Neuronal stem cell (in vitro differentiated cells): ENCODE measurements at places on chromosomes 11 and 22.
A peak's percentile ranks its signal among the peaks of the same experiment; 100 is the strongest.

DNA sequence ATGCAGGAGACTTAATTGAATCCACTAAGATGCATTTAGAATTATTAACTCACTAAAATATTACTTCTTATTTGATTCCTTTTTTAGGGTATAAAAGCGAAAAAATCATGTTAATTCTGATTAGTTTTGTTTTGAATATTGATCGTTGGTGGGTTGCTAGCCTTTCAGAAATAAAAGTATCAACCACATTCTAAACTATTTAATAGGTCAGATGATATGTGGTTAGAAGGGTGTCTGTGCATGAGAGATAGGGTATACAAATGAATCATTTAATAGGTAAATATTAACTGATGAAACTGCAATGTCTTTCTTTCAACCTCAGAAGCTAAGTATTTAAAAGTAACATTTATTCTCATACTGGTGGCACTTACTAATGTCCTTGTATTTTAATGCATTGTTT, 515.1 kb downstream of the CNTN5 start:
- DNase-seq, result no peak

DNA sequence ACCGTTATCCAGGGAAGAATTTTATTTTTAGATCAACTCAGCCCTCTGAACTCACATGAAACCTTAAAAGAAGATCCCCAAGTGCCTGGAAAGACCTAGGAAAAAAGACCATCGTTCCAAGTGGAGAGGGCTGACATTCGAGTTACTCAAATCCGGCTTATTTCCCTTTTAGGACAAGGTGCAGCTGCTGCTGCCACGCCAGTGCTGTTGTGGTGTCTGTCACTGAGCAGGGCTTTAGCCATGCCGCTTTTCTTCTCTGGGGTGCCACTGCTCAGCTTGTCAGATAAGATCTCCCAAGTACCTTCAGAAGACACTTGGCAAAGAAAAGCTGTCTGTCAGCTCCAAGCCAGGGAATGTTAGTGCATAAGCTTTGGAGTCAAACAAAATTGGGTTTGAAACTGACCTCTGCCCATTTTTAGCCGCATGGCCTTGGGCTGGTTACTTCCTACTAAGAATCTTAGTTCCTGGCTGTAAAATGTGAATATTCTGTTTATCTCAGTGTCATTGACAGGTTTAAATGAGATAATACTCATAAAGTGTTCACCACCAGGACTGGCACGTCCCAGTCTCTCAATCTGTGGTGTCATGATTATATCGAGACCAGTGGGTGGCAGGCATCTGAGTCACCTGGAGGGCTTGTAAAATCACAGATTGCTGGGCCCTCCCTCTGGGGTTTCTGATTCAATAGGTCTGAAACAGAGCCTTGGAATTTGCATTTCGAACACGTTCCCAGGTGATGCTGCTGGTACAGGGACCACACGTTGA, 117.5 kb downstream of the PKNOX2 start:
- DNase-seq, result no peak

DNA sequence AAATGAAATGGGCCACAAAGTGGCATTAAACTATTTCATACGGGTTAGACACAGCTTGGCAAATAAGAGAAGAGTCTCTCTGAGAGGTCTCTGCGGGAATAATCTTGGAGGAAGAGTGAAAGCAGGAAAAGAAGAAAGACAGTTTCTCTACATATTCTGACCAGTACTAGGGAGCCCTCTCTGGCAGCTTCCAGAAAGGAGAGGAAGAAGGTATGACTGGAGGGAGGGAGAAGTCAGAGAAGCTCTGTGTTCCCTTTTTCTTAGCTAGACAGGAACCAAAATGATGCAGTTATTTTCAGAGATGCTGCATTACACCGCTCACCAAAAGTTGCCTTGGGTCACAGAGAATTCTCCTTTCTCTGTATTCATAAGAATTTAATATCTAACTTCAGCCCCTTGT, 382.1 kb downstream of the KCNA4 start:
- DNase-seq, result no peak

GRCh38 chr11:105357764-105358163, 218.2 kb upstream of the CARD18 start:
- DNase-seq, result no peak

DNA sequence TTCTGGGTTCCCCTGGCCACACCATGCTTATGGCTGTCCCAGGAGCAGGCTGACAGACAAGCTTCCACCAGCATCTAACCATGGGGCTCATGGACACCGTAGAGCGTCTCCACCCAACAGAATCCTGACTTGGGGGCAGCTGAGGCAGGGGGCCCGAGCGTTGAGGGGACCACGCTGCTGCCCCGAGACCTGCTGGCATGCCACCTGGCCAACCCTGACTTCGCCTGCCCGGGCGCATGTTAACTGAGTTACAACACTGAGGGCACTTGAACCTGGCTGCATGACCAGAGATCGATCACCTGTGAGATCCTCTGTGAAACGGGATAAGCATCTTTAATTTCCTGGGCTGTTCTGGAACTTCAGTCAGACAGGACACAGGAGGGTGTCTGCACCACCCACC, 13.7 kb downstream of the PPM1F start:
- no peak for DNase-seq

GRCh38 chr22:40334899-40335298, 11.4 kb upstream of the ADSL start:
- no peak for DNase-seq

DNA sequence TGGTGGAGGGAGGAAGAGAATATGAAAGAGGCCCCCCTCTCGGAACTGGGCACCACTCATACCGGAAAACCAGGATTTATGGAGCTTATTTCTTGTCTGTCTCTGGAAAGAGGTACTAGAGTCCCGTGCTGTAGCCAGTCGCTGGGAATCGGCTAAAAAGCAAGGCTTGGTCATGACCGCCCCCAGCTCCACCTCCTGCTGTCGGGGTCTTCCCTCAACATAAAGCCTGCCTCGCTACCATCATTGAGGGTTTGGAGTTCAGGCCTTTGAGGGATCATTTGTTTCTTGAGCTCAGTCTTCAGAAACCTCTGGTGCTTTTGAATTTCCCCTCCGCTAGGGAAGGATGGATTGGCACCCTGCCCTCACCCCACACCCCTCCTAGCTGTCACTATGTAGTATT, 97.1 kb downstream of the TSPAN18 start:
- peak; percentile 48 for DNase-seq

GRCh38 chr11:44693654-44694119, 33.1 kb upstream of the TSPAN18 start:
- DNase-seq, result no peak

DNA sequence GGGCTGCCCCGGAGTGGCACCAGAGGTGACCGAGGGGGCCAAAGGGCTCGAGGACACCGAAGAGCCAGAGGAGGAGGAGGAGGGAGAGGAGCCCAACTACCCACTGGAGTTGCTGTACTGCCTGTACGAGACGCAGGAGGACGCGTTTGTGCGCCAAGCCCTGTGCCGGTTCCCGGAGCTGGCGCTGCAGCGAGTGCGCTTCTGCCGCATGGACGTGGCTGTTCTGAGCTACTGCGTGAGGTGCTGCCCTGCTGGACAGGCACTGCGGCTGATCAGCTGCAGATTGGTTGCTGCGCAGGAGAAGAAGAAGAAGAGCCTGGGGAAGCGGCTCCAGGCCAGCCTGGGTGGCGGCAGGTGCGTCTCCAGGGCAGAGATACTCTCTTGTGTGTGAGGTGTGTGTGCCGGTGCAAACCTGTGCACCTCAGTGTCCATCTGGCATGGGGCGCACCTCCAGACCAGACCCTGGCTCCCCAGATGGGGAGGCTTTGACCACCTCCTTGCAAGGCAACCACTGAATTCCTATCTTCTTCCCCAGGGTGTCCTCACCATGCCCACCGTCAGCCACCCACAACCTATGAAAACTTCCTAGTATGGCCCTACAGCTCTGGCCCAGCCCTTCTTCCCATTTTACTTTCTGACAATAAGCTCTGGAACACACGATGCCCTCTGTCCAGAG, 3.4 kb downstream of the NLRP6 start:
- DNase-seq, result no peak

DNA sequence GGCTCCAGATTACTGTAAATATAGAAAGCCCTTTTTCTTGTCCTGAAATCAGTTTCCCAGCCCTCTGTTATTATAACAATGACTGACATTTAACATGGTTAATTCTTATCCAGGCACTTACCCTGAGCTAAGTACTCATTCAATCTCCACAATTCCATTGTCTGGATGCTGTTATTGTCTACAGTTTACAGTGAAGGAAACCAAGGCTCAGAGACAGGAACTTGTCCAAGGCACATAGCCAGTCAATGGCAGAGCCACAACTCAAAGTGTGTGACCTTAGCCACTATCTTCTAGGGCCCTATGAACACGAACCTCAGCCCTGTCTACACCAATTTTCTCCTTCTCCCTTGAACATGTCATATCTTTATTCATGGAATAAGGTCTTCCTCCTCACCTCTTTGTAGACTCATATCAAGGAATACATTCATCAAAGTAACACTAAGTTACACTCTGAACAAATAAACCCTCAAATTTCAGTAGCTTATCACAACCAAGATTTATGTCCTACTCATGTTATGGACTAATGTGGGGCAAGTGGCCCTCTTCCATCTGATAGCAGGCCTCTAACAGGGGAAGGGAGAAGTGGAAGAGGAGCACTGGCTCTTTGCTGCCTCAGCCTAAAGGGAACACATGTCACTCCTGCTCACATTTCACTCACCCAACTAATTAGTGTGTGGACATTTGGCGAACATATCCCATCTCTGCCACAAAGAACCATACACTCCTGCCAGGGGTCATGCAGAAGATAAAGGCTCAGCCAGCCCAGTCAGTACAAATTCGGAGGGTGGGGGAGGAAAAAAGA, 39.3 kb upstream of the APLNR start:
- DNase-seq, result no peak

GRCh38 chr22:29313126-29313575, 2.3 kb downstream of the RASL10A start:
- no peak for DNase-seq

DNA sequence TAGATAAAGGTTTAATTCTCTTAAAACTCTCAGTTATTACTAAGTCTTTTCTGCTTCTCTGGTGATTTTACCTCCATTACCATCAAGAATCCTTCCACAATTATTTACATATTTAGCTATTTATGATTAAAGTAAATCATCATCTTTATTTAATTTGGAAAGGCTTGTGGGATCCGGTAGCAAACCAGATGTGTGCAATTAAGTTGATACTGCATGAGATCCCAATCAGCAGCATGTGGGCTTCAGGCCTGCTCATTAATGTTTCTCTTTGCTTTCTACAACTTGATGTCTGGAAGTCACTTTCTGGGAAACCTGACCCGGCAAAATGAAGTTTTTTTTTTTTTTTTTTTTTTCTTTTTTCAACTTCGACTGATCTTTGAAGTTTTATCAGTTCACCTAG, 558.4 kb upstream of the ANO5 start:
- no peak for DNase-seq

- DNase-seq, result no peak
These were observed 56.8 kb downstream of the GUCY1A2 start for GRCh38 chr11:106961518-106961917.

DNA sequence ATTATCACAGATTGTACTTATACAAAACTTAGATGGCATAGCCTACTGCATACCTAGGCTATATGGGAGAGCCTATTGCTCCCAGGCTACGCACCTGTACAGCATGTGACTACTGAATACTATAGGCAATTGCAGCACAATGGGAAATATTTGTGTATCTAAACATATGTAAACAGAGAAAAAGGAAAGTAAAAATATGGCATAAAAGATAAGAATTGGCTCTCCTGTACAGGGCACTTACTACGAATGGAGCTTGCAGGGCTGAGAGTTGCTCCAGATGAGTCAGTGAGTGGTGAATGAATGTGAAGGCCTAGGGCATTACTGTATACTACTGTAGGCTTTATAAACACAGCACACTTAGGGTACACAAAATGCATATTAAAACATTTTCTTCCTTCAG, 13.2 kb downstream of the APOL6 start:
- DNase-seq, result no peak

- DNase-seq, result peak; percentile 69
These were observed 602 bp downstream of the EWSR1 start for GRCh38 chr22:29268511-29269229.

DNA sequence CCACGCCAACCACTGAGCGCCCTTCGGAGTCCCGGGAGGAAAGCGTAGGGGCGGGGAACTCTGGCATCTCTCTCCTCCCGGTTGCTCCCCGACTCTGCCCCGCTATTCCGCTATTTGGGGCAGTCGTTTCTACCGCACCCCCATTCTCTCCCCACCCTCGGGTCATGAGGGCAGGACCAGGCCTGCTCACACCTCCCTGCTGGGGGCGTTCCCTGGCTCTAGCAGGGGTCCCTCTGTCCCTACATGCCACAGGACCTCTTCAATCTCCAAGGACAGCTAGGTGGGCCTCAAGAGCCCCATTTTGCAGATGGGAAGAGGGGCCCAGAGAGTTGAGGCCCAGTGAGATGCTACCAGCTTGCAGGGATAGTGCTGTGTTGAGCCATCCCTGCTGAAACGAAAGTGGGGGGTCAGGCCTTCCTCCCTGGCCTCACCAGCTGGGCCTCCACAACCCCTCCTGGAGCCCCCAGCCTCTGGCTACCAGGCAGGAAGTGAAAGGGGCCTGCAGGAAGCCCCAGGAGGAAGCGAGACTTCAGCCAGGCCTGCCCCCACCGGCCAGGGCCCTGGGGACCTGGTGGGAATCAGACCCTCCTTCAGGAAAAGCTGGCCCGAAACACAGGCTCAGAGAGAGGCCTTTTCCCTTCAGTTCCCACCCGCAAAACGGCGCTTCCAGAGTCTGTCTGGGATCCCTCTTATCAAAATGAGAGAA, 5.5 kb upstream of the SHISA8 start:
- DNase-seq, result no peak

GRCh38 chr11:76096552-76096951, 109.8 kb downstream of the WNT11 start:
- DNase-seq, result no peak

DNA sequence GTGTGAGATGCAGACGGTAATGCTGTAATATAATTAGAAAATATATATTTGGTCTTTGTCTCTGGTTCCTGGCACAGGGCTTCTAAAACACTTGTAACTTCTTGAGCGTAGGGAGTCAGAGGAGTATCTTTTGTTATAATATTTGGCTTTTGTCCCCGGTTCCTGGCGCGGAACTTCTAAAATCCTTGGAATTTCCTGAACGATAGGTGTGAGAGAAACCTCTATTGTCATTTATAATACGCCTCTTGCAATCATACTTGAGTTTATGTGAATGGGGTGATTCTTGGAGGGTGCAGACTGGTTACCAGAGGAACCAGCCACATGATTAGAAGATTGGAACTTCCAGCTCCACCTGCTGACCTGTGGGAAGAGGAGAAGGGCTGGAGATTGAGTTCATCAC, 54.1 kb upstream of the ZBED5 start:
- DNase-seq, result no peak

- no peak for DNase-seq
These were observed 12.0 kb downstream of the BRD1 start for GRCh38 chr22:49815641-49816091.
